ENCODE measurements at places on chromosomes 1 and 21. TPM values are rescaled to one million over a fixed set of nuclear protein-coding genes. Genes with fewer than 3 reads are reported as not detected.

The ADORA3 gene
- total RNA-seq = 0.13 TPM

The MYOC gene
- not detected for total RNA-seq

The RNU1-3 gene
- under 0.01 TPM for total RNA-seq

The NTNG1 gene
- total RNA-seq = 0.13 TPM

The FAF1 gene
- total RNA-seq = 80.3 TPM

The TDRD5 gene
- total RNA-seq = not detected

The ZFYVE9 gene
- 48.4 TPM for total RNA-seq

The CD1E gene
- total RNA-seq = not detected

The CTSK gene
- total RNA-seq = 26.6 TPM

The IFI44L gene
- 2.1 TPM for total RNA-seq

The OR2T35 gene
- total RNA-seq = not detected

The OVAAL gene
- total RNA-seq = not detected

The NPHS2 gene
- total RNA-seq = not detected

The OR2AK2 gene
- total RNA-seq = not detected

The LAMB3 gene
- 3.3 TPM for total RNA-seq

The AMY1C gene
- total RNA-seq = not detected

The SLC30A2 gene
- not detected for total RNA-seq

The OR14K1 gene
- not detected for total RNA-seq

The PCP4L1 gene
- total RNA-seq = not detected

The AGBL4 gene
- not detected for total RNA-seq

The FRRS1 gene
- total RNA-seq = 2.0 TPM

The ZBTB8B gene
- under 0.01 TPM for total RNA-seq

The KRTAP19-1 gene
- not detected for total RNA-seq

The PTPRF gene
- total RNA-seq = 139 TPM

The BSND gene
- total RNA-seq = not detected

The TMEM269 gene
- 0.13 TPM for total RNA-seq

The C1QA gene
- total RNA-seq = not detected

The LIN28A gene
- not detected for total RNA-seq

The GBP4 gene
- total RNA-seq = 3.6 TPM

The STMN1 gene
- total RNA-seq = 235 TPM

The PEAR1 gene
- total RNA-seq = 45.9 TPM

The KRTAP21-2 gene
- total RNA-seq = not detected

The PDE4DIP gene
- total RNA-seq = 30.9 TPM

The LEPR gene
- total RNA-seq = 12.9 TPM

Measured in thoracic aorta endothelial cell (primary cell).